ENCODE measurements at places on chromosomes 5 and 9.

DNA sequence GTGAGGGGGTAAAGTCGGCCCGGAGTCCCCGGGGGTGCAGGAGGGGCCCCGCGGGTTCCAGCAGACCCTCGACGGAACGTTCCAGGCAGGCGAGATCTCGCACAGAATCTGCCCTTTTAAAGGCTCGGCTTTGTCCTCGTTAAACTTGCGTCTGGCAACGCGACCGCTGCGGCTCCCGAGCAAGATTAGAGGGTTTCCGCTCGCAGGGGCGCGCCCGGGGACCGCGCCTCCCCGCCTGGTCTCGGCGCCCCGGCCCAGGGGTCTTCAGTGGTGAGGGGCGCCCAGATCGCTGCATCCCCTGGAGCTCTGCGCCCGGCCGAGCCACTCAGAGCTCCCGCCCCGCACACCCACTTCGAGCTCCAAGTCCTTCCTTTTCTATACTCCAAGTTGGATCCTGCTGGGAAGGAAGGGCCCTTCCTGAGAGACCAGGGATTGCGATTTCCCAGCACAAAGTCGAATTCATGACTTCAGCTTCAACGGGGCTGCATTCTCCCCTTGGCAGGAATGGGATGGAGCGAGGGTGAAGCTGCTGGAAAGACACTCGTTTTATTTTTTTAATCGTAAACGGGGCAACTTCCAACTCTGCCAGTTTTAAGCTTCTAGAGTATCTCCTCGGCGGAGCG lies 11.3 kb downstream of the PROP1 start:
- no peaks in the 10 kb centered on the region for H3K36me3 ChIP-seq
- H3K4me1 ChIP-seq = peaks cover 18% of the 10 kb centered on the region
- DNase-seq = no peak
- no peak overlapping the region for H3K27ac ChIP-seq
- no peak overlapping the region for H3K4me3 ChIP-seq

DNA sequence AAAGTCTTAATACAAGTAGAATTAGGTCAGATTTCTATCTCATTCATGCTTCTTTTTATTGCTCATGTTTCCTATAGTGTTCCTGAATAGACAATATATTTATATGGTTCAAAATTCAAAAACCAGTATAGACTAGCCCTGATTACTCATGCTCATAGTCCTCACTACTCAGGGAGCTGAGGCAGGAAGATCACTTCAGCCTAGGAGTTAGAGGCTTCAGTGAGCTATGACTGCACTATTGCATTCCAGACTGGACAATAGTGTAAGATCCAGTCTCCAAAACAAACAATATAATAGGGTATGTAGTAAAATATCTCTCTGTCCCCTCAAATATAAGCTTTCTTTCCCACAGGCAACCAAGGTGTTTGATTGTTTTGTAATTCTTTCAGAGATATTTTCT lies 2.4 kb downstream of the ANKRD31 start:
- H3K36me3 ChIP-seq = no peaks in the 10 kb centered on the region
- peaks cover 7% of the 10 kb centered on the region for H3K4me1 ChIP-seq
- no peak overlapping the region for H3K4me3 ChIP-seq
- no peak for DNase-seq

- no peak overlapping the region for H3K4me3 ChIP-seq
- H3K27ac ChIP-seq = no peak overlapping the region
- H3K36me3 ChIP-seq = no peaks in the 10 kb centered on the region
Observed at GRCh38 chr5:170107674-170108073, 2.0 kb downstream of the FOXI1 start.

DNA sequence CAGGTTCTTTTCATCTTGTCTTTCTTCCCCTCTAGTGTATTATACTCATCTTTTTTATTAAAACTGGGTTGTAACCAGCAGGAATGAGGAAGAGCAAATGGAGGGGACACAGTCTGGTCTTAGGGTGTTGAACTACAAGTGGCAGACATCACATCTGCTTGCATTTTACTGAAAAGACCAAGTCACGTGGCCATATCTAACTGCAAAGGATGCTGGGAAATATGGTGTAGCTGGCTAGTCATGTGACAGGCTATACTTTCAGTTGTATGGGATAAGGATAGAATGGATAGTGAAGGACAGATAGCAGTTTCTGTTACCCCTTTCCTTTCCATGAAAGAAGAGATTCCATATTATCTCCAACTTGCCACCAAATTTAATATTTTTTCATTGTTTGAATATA lies 13.0 kb upstream of the FGD3 start:
- H3K36me3 ChIP-seq = no peaks in the 10 kb centered on the region
- H3K27ac ChIP-seq = no peak overlapping the region
- H3K4me1 ChIP-seq = no peaks in the 10 kb centered on the region
- DNase-seq = no peak

- peak; percentile 71 for DNase-seq
- H3K27me3 ChIP-seq = peaks cover 14% of the 10 kb centered on the region
- H3K4me1 ChIP-seq = no peaks in the 10 kb centered on the region
- H3K4me3 ChIP-seq = no peak overlapping the region
- H3K36me3 ChIP-seq = no peaks in the 10 kb centered on the region
- H3K27ac ChIP-seq = no peak overlapping the region
Observed at GRCh38 chr9:133301253-133302230, 26.5 kb upstream of the ABO start.

GRCh38 chr5:42267091-42267490 lies 156.1 kb upstream of the GHR start:
- no peaks in the 10 kb centered on the region for H3K36me3 ChIP-seq
- no peak overlapping the region for H3K4me3 ChIP-seq
- DNase-seq = no peak

GRCh38 chr9:95494416-95495371 lies 22.1 kb downstream of the PTCH1 start:
- H3K4me3 ChIP-seq = no peak overlapping the region
- no peak for DNase-seq
- H3K4me1 ChIP-seq = peaks cover 7% of the 10 kb centered on the region
- peaks cover 6% of the 10 kb centered on the region for H3K36me3 ChIP-seq

- H3K36me3 ChIP-seq = no peaks in the 10 kb centered on the region
- peaks cover 20% of the 10 kb centered on the region for H3K4me1 ChIP-seq
- H3K27me3 ChIP-seq = no peaks in the 10 kb centered on the region
Observed at GRCh38 chr5:34660444-34660843, 4.3 kb downstream of the RAI14 start.

- peak within 1 kb of the TSS; percentile 63 for H3K27ac ChIP-seq
- H3K27me3 ChIP-seq = no peaks in the 10 kb centered on the region
- DNase-seq = no peak
- peak within 1 kb of the TSS; percentile 55 for H3K4me3 ChIP-seq
- peaks cover 59% of the 10 kb centered on the region for H3K4me1 ChIP-seq
Observed at GRCh38 chr9:122370869-122371755, at the start of gene PTGS1. TSS of gene PTGS1 (plus strand) at chr9:122371024. CDS start at chr9:122371085, 61 bp downstream.

Measured in suprapubic skin (tissue), 4 donors.